ENCODE measurements at places on chromosomes 13 and 19.

GRCh38 chr19:48624067-48624594, 4.8 kb downstream of the SPHK2 start:
- DNase-seq: peak; percentile 95

- no peak for DNase-seq
Measured at GRCh38 chr13:46079770-46080169, 25.1 kb downstream of the CPB2 start.

DNA sequence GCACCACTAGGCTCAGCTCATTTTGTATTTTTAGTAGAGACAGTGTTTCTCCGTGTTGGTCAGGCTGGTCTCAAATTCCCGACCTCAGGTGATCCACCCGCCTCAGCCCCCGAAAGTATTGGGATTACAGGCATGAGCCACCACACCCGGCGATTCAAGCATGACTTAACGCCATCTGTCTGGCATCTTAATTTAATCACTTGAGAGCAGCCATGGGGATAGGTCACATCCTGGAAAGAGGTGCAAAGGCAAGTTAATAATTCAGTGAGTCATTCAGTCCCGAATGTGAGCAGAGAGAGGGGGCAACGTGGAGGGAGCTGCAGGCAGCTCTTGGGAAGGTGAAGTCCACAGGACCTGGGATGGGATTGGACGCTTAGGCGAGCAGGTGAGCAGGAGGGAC, 31.7 kb upstream of the USP29 start:
- DNase-seq: no peak

- DNase-seq: no peak
Measured at GRCh38 chr13:79171141-79172061, 234.7 kb downstream of the RBM26 start.

- DNase-seq: no peak
Measured at GRCh38 chr19:57813919-57814504, 701 bp downstream of the ZNF552 start.
